ENCODE measurements at places on chromosomes 2 and 18.

GRCh38 chr2:118051826-118052358 lies 36.4 kb upstream of the INSIG2 start:
- no peak for DNase-seq

DNA sequence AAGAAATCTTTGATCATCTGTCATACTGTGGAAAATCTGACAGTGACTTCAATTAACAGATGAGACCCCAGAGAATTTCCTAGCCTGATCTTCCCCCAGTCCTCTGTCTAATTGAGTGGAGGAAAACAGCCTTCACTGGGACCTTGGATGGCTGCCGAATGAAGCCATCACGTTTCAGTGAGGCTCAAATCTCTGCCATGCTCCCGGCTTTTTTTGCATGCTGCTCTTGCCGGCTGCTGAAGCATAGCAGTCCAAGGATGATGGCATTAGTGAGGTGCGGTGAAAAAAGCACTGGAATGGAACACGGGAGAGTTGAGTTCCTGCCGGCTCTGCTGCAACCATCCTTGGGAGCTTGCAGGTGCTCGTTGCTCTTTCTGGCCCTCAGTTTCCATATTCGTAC lies 430.5 kb downstream of the SLC4A3 start:
- DNase-seq = no peak

DNA sequence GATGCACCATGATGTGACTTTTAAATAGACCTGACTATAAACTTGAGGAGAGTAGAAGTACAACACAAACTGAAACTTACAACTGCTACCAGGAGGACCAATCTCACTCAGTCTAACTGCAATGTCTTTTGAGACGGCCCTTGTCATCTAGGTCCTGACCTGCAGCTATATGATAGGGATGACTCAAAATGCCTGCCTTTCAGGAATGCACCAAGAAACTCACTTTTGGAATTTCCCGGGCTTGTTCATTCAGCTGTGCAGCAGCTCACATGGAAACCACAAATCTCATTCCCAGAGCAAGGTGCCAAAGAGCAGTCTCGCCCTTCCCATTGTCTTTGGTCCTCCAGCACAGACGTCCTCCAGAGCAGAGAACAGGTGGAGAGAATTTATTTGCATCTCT lies 113.7 kb downstream of the SPOPL start:
- no peak for DNase-seq

- no peak for DNase-seq
Measured at GRCh38 chr2:8654483-8654882, 27.4 kb upstream of the ID2 start.
